Motor neuron (in vitro differentiated cells): ENCODE measurements at places on chromosomes 5 and 9. TPM values are rescaled to one million over a fixed set of nuclear protein-coding genes. Genes with fewer than 3 reads are reported as not detected.

The SEMA5A gene
- 60.3 and 110 TPM in 2 replicates for total RNA-seq

The WNT8A gene
- 0.67 and 0.78 TPM in 2 replicates for total RNA-seq

- peak; percentile 60 for ATAC-seq
Observed at GRCh38 chr5:152644029-152644728, 239.1 kb upstream of the NMUR2 start.

- ATAC-seq = no peak
Observed at GRCh38 chr5:86666981-86667380, 49.2 kb downstream of the COX7C start.

- ATAC-seq = no peak
Observed at GRCh38 chr9:8329561-8330283, 530.1 kb upstream of the DMAC1 start.
